ENCODE measurements at places on chromosomes 1 and 21. TPM values are rescaled to one million over a fixed set of nuclear protein-coding genes. Genes with fewer than 3 reads are reported as not detected.

S100A7 gene
- total RNA-seq = not detected

RGSL1 gene
- not detected for total RNA-seq

TSSK3 gene
- 0.19 TPM for total RNA-seq

IL12RB2 gene
- total RNA-seq = not detected

TDRD5 gene
- total RNA-seq = not detected
